ENCODE measurements at places on chromosomes 12 and 14.
A peak's percentile ranks its signal among the peaks of the same experiment; 100 is the strongest.

DNA sequence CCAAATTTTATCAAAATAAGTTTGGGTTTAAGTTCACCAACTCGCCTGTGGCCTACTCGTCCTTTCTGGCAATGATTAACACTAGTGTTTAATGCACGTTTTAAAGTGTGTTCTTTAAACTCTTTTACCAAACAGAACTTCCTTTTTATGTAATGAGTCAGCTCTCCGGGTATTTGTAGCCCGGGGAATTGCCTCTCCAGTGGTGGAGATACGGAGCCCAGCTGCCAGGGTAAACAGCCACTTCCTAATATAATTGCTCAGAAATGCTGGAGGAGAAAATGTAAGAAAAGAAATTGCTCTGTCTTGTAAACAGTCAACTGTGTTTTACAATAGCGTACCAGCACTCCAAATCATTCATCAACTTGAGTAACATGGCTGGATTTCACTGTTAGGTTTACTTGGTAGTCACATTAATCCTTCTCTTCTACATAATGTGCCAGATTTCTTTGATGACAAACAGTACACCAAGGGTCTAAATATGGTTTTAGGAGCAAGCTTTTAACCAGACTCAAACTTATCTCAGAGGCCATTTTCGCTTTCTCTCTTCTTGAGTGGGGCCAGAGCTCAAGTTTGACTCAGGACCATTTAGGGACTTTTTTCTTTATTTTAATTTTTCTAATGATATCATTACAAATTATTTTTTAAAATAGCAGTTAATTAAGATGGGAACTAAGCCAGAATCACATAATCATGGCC lies 101.2 kb upstream of the SLC38A2 start:
- peak overlapping the region; percentile 2 for H3K4me3 ChIP-seq
- H3K27me3 ChIP-seq, result no peaks in the 10 kb centered on the region
- peaks cover 32% of the 10 kb centered on the region for H3K4me1 ChIP-seq
- peak overlapping the region; percentile 65 for H3K27ac ChIP-seq

- no peaks in the 10 kb centered on the region for H3K27me3 ChIP-seq
- peaks cover 15% of the 10 kb centered on the region for H3K4me1 ChIP-seq
- H3K4me3 ChIP-seq, result no peak overlapping the region
- no peak for DNase-seq
These were observed 101.2 kb downstream of the PEBP1 start for GRCh38 chr12:118237052-118237665.

- no peaks in the 10 kb centered on the region for H3K27me3 ChIP-seq
- H3K4me3 ChIP-seq, result no peak overlapping the region
- no peaks in the 10 kb centered on the region for H3K36me3 ChIP-seq
- H3K27ac ChIP-seq, result no peak overlapping the region
These were observed 74.7 kb downstream of the TMTC1 start for GRCh38 chr12:29709054-29709453.

- H3K36me3 ChIP-seq, result no peaks in the 10 kb centered on the region
- H3K27me3 ChIP-seq, result peaks cover 19% of the 10 kb centered on the region
- H3K4me3 ChIP-seq, result no peak overlapping the region
- H3K4me1 ChIP-seq, result no peaks in the 10 kb centered on the region
- no peak overlapping the region for H3K27ac ChIP-seq
These were observed 190.1 kb downstream of the TTC8 start for GRCh38 chr14:89014569-89014850.

DNA sequence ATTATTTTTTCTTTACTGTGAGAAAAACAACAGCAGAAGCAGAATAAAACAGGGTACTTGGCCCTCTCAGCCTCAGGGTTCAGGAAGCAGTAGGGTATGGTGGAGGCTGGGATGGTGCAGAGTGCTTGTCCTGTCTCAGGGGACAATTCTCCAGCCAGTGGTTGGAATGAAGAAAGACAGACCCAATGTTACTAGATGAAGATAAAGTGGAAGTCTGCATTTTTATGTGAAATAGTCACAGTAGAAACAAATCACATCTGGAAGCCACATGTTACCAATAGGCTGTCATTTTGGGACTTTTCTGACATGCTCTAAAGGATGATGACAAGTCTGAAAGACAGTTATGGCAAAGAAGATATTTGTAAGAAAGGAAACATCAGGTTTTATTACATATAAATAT lies 32.3 kb downstream of the PROX2 start:
- H3K27me3 ChIP-seq, result no peaks in the 10 kb centered on the region
- H3K27ac ChIP-seq, result peak overlapping the region; percentile 43
- no peak for DNase-seq

DNA sequence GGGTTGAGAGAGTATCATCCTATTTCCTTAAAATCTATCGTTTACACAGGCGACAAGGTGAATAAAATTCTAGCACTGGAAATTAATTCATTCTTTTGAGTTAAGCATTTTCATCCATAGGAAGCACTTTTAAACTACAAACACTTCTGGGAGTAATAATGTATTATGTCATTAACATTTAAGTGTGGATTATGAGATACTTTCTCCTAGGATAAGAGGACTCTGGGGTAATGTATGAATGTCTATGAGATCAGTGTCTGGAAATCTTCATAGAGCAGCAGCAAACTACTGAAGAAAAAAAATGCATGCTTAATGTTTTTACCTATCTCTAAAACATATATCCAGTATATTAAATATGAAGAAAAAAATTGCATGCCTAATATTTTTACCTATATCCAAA lies 86.9 kb downstream of the EPS8 start:
- H3K4me1 ChIP-seq, result peaks cover 32% of the 10 kb centered on the region
- peaks cover 4% of the 10 kb centered on the region for H3K36me3 ChIP-seq
- H3K27ac ChIP-seq, result no peak overlapping the region

- no peak overlapping the region for H3K27ac ChIP-seq
- H3K27me3 ChIP-seq, result no peaks in the 10 kb centered on the region
- no peaks in the 10 kb centered on the region for H3K36me3 ChIP-seq
- no peak overlapping the region for H3K4me3 ChIP-seq
- no peak for DNase-seq
- no peaks in the 10 kb centered on the region for H3K4me1 ChIP-seq
These were observed 493.1 kb downstream of the BCAT1 start for GRCh38 chr12:24455811-24456210.

- peaks cover 20% of the 10 kb centered on the region for H3K27me3 ChIP-seq
- no peak overlapping the region for H3K27ac ChIP-seq
- H3K4me3 ChIP-seq, result no peak overlapping the region
- no peaks in the 10 kb centered on the region for H3K4me1 ChIP-seq
- no peaks in the 10 kb centered on the region for H3K36me3 ChIP-seq
- no peak for DNase-seq
These were observed 15.3 kb upstream of the KRT80 start for GRCh38 chr12:52207106-52207505.

DNA sequence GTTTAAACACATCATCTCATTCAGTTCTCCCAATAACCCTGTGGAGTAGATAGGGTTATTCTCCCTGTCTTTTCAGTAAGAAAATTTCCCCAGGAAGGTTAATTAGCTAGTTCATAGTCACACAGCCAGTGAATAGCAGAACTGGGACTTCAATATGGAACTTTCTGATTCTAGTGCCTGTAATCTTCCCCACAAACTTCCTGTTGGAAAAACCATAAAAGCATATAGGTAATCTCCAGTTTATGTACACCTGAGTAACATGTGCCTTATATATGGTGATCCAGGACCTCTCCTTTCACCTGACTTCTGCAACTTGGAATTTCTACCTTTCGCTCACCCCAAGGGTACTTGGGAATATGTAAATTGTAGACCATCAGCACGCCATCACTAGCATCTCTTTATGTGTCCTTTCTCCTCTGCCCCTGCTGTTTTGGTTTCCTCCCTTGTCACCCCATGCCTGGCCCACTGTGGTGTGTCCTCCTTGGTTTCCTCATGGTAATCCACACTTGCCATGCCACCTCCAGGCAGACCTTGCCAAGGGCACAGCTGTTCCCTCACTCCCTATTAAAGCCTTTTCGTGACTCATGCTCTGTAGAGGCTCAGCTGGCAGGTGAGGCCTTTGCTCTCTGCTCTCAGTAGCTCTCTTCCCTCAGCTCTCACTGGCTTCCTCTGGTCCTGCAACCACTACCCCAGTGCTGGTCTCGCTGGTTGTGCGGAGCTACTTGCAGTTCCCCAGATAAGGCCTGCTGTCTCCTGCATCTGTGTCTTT lies 16.7 kb downstream of the TBC1D30 start:
- no peaks in the 10 kb centered on the region for H3K36me3 ChIP-seq
- peaks cover 4% of the 10 kb centered on the region for H3K27me3 ChIP-seq
- no peak overlapping the region for H3K27ac ChIP-seq
- H3K4me3 ChIP-seq, result no peak overlapping the region
- no peak for DNase-seq

- no peak overlapping the region for H3K4me3 ChIP-seq
- no peaks in the 10 kb centered on the region for H3K27me3 ChIP-seq
- H3K27ac ChIP-seq, result no peak overlapping the region
- H3K36me3 ChIP-seq, result no peaks in the 10 kb centered on the region
- H3K4me1 ChIP-seq, result no peaks in the 10 kb centered on the region
- DNase-seq, result no peak
These were observed 10.7 kb downstream of the DHRS2 start for GRCh38 chr14:23646648-23647549.

DNA sequence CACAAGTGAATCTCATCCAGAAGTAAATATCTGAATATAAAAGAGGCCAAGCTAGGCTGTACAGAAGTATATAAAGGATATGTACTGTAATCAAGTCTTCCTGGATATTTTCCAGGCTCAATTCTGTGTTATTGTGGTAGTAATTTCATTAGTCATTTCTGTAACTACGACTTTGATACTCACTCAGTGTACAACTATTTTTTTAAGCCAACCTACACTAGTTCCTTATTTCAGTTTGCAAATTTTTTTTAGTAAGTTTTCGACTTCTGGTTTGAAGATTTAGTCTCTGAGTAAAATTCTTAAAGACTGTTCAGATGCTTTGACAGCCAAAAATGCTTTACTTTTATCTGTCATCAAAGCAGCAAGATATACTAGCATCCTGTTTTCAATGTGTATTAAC lies 130.8 kb downstream of the CAPZA3 start:
- no peak overlapping the region for H3K4me3 ChIP-seq
- H3K27ac ChIP-seq, result no peak overlapping the region
- no peaks in the 10 kb centered on the region for H3K27me3 ChIP-seq
- no peak for DNase-seq
- H3K36me3 ChIP-seq, result no peaks in the 10 kb centered on the region

DNA sequence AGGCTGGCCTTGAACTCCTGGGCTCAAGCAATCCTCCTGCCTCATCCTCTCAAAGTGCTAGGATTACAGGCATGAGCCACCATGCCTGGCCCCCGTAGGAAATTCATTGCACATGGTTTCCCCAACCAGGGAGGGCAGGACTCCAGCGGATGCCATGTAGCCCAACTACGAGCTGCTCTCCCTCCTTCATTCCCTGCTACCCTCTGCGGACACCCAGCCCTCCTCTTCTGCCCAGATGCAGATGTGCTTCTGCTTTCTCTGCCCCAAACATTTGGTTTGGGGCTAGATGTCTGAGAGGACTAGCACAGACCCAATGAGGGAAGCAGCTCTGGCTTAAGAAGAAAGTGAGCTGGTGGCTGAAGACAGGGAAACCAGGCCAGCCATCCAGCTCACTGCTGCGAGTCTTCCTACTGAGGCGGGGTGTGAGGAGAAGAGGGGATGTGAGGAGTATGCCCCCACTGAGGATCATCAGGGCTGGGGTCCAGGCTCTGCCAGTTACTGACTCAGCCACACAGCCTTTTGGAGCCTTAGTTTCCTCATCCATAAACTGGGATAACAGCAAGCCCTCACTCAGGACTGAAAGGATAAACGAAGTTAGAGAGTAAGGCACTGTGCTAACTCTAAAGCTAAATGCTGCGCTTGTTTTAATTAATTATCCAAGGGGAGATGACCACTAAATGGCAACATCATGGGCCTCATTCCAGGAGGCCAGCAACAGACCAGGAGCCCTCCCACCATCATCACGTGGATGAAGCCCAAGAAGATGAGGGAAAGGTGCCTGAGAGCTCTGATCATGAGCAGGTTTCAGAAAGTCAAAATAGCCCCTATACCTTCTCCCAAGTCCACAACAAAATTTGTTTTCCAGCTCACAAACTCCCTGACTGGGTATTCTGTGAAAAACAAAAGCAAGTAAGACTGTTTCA lies 10.9 kb downstream of the CTDSP2 start:
- no peaks in the 10 kb centered on the region for H3K27me3 ChIP-seq
- no peaks in the 10 kb centered on the region for H3K36me3 ChIP-seq
- H3K4me1 ChIP-seq, result peaks cover 85% of the 10 kb centered on the region
- H3K27ac ChIP-seq, result peak overlapping the region; percentile 84
- peak overlapping the region; percentile 51 for H3K4me3 ChIP-seq

GRCh38 chr14:101953151-101953550 lies 11.2 kb upstream of the DYNC1H1 start:
- H3K4me3 ChIP-seq, result no peak overlapping the region
- peaks cover 11% of the 10 kb centered on the region for H3K4me1 ChIP-seq
- DNase-seq, result no peak
- H3K27ac ChIP-seq, result no peak overlapping the region

DNA sequence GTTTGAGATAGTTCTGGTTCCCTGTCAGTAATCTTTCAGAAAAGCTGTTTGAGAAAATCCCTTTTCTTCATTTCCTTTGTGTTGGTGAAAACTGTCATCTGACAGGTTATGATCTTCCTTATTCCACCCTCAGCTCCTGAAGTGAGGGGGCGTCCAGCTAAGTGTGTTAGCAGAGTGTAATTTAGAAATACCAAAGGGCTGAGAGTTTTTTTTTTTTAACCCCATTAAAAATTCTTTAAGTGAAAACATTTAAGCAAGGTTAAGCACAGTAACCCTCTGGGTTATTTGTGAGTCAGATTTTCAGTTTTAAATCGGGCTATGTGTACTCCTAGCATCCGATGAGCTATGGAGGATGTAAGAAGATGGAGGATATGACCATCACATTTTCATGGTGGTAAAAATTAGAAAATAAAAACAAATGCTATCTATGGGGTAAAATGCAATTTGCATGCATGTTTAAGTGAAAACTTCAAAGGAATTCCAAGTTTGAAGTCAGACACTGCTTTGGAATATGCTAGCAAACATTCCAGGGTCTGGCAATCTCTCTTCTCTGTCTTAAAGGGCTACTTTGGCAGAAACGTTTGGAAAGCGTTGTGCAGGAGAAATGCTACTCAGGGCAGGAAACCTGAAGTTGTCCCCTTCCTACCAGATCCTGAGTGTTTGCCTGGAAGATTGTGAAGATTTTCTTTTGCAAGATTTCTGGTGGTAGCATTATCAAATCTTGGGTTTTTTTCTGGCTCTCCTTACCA lies 197.0 kb upstream of the PRICKLE1 start:
- H3K36me3 ChIP-seq, result no peaks in the 10 kb centered on the region
- DNase-seq, result no peak
- H3K4me1 ChIP-seq, result no peaks in the 10 kb centered on the region
- no peak overlapping the region for H3K27ac ChIP-seq

Measured in activated CD4-positive, alpha-beta T cell treated with anti-CD3 and anti-CD28 coated beads, Interleukin-2, amount 10 ng/mL, durations not matched to agents 7 days and 5 days (primary cell).